ENCODE measurements at places on chromosomes 3 and 15. TPM values are rescaled to one million over a fixed set of nuclear protein-coding genes. Genes with fewer than 3 reads are reported as not detected.

The DNAJB8 gene
- not detected for total RNA-seq

The ARHGAP11A gene
- 11.6 TPM for total RNA-seq

The PPARG gene
- 1.7 TPM for total RNA-seq

The TMEM266 gene
- 3.2 TPM for total RNA-seq

The TNFSF10 gene
- 2.7 TPM for total RNA-seq

The USP50 gene
- total RNA-seq = 0.25 TPM

The A4GNT gene
- total RNA-seq = not detected

The MAGI1 gene
- total RNA-seq = 40.8 TPM

The OR5K2 gene
- total RNA-seq = not detected

The ACKR4 gene
- total RNA-seq = under 0.01 TPM

The IL5RA gene
- 0.49 TPM for total RNA-seq

The CNTN3 gene
- 28.3 TPM for total RNA-seq

The CCDC13 gene
- 2.7 TPM for total RNA-seq

The ATP13A5 gene
- total RNA-seq = 0.49 TPM

The KY gene
- 0.74 TPM for total RNA-seq

The GNAT1 gene
- not detected for total RNA-seq

The LRRC15 gene
- not detected for total RNA-seq

The AADAC gene
- not detected for total RNA-seq

The SEMA6D gene
- total RNA-seq = 49.4 TPM

The OCA2 gene
- 2.7 TPM for total RNA-seq

The PLCH1 gene
- 12.0 TPM for total RNA-seq

The ILDR1 gene
- total RNA-seq = not detected

The ICE2 gene
- 29.5 TPM for total RNA-seq

The PLSCR5 gene
- total RNA-seq = 0.25 TPM

The CYP8B1 gene
- total RNA-seq = not detected

The SETD5 gene
- total RNA-seq = 50.2 TPM

The EXOG gene
- 15.0 TPM for total RNA-seq

The SLC28A1 gene
- total RNA-seq = not detected

The NOX5 gene
- not detected for total RNA-seq

The CACNA2D2 gene
- 3.9 TPM for total RNA-seq

The TRPM1 gene
- total RNA-seq = not detected

The SLC22A13 gene
- under 0.01 TPM for total RNA-seq

The CD86 gene
- 1.2 TPM for total RNA-seq

The THBS1 gene
- total RNA-seq = 29.5 TPM

Data from temporal lobe (tissue), 4 donors.